ENCODE measurements at places on chromosomes 1 and 21.

DNA sequence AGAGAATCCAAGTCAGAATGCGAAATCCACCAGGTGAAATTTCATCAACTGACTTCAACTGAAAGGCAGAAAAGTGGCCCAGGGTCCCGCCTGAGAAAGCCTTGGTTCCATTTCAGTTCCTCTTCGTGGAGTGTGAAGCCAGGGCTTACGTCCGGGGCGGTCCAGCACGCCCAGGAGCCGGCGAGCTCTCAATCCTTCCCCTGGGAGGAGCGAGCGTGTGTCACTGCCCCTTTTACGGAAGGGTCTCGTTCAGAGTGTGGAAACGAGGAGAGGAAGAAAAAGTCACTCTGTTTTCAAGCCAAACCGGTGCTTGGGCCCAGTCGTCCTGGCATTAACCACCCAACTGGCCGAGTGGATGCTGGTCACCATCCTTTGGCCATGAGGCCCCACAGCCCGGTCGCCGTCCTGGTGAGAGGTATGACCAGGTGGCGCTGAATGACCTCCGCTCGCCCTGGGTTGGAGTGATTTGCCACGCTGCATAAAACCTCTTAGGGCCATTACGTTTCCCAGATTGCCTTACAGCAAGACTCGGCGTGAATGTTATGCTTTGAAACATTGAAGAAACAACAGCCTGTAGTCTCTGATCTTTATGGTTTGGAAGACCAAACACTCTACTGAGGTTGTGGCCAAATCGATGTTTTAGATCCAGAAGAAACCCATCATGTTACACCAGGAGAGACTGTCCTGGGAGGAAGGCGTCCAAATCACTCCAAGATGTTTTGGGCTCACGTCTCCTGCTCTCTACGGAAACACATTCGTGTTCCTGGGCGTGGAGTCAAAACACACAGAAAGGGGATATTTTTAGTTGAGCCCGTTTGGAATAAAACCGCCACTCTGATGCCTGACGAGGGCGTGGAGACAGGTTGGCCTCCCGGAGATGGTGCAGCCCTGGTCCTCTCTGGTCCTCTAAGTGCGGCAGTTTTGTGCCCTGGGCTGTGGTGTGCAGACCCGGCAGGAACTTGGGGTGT, 93.6 kb upstream of the ACTRT2 start:
- no peak for DNase-seq

GRCh38 chr1:98399218-98399617, 262.3 kb upstream of the SNX7 start:
- no peak for DNase-seq

DNA sequence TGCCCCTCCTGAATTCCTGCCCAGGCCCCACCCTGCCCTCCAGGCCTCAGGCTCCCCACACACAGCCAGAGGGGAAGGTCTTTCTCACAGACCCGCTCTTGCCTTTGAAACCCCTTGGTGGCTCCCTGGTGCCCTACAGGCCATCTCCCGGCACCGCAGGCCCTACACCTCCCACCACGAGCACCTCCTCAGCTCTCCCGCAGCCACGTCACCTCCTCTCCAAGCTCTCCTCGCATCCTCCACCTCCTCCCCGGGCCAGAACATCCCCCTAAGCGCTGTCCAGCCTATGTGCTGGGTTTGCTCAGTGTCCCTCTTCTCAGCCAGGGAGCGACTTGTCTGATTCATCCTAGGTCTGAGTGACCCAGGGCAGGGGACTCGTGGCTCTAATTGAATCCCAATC, 66.4 kb downstream of the DMRTB1 start:
- DNase-seq, result no peak

DNA sequence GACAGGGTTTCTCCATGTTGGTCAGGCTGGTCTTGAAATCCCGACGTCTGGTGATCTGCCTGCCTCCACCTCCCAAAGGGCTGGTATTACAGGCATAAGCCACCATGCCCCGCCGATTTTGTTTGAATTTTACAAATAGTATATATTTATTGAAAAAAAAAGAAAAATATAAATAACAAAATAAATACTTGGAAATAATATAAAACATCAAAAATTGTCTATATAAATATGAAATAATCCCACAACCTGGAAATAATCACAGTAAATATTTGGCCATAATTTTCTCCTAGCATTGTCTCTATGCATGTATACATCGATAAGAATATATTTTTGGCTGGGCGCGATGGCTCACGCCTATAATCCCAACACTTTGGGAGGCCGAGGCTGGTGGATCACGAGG, 2.7 kb upstream of the PLOD1 start:
- DNase-seq, result no peak

DNA sequence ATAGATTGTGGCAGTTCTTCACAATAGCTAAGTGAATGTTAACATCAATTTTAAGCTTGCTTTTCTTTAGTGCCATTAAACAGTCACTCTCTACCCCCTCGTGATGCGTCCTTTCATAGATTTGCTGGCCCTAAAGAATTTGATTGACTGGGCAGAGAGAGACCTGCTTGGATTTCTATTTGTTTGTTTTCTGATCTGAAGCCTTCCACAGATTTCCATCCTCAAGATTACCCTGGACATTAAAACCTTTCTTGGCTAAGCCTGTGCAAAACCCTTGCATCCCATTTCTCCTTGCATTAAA, 17.8 kb downstream of the C1orf21 start:
- no peak for DNase-seq
